GM04503 (cell line): ENCODE measurements at places on chromosomes 6 and 20.
A peak's percentile ranks its signal among the peaks of the same experiment; 100 is the strongest.

GRCh38 chr6:11320914-11321597 lies 88.6 kb upstream of the NEDD9 start:
- DNase-seq: no peak

- no peak for DNase-seq
Observed at GRCh38 chr6:61833176-61833755, 452.8 kb downstream of the KHDRBS2 start.

DNA sequence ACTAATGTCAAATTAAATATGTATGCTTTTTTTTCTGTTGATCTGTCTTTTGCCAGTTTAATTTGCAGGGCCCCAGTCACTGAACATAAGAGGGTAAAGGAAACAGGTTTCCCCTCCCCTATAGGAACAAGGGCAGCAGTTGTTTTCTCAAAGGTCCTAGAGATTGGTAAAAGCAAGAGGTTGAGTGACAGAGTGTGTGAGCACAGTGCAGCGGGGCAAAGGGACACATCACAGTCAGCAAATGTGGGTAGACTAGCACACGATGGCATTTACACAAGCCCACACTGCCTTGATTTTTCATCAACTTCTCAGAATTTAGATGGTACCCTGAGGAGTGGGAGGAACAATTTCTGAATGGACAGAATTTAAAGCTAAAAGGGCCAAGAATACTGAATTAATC lies 138.7 kb upstream of the MYLIP start:
- no peak for DNase-seq

DNA sequence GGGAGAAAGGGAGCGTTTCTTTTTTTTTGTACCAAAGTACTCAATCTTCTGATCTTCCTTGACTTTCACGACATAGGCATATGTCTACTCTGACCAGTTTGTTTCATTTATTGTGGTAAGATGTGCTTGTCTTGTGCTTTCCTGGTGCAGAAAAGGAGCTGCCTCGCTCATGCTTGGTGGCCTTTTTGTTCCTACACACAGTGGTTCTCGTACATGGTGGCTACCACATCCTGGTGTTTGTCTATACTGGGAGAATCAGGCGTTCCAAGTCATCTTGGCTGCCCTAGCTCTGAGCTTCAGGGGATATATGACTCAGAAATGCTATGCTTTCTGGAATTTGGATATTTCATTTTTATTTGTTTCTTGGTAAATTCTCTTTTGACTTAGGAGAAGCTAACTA lies 31.8 kb downstream of the MYB start:
- DNase-seq: no peak

DNA sequence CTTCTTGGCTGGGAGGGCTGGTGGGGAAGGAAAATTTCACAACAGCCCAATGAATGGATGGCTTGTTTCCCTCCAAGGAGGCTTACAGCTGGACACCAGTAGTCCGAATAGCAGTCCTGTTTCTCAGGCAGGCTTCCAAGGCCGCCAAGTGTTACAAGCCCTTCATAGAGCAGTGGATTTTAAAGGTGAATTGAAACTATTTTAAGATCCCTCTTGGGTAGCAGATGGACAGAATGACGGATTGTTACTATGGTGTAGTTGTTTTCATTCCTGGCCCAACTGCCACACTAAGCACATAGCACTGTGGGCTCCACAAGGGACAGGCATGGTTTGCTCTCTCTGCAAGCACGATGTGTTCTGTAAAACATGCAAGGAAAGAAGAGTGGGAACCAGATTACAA lies 203.3 kb upstream of the TAB2 start:
- DNase-seq: no peak

DNA sequence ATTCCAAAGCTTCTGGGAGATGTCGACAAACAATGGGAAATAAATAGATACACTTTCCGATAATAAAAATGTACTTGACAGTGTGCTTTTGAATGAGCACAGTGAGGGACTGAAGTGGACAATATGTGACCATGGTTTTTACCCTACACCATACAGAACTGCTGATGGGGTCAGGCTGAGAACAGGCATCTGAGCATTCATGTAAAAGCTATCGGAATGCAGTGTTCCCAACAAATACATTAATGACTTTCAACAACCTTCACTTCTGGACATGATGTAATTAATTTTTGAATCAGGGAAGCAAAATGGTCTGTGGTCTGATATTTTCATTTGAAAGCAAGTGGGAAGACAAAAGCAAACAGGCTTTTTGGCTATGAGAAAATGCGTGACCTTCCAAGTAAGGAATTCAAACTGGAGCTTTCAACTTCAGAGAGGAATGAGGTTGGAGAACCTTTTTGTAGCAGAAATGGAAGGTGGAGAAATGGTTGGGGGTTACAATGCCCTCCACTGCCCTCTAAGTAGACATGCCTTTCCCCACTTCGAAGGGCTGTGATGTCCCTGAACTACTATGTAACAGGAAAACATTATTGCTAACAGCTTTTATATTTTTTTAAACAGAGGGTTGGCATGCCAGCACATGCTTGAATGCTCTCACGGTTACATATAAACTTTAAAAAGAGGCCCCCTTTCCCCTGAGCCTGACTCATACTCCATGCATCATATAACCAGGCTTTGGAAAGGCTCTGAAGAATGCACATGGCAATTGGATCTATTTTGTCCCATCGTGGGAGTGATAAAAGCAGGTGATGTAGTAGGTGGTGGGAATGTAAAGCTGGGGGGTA lies 203.5 kb upstream of the CITED2 start:
- DNase-seq: peak; percentile 90

- DNase-seq: no peak
Observed at GRCh38 chr6:159102373-159103160, 57.8 kb upstream of the TAGAP start.

- no peak for DNase-seq
Observed at GRCh38 chr6:3085074-3085473, 16.8 kb downstream of the RIPK1 start.

DNA sequence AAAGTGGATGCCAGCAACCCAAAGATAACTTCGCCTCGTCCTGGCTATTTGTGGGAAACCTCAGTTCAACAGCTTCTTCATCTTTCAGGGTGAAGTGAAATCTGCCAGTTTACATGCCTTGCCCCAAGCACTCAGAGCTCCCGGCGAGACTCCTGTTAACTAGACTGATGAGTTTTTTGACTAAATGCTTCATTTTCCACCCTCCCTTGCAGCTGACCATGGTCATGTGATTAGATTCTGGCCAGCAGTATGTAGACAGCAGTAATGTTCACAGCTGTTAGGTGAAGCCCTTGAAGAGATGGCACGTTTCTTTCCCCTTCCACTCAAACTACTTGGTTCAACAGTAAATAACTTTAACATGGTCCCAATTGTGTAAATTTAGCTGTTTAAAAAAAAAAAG lies 718.8 kb upstream of the FLRT3 start:
- DNase-seq: no peak

- DNase-seq: no peak
Observed at GRCh38 chr20:48931527-48932374, 10.2 kb downstream of the ARFGEF2 start.

GRCh38 chr20:23161968-23162696 lies 76.0 kb upstream of the CD93 start:
- no peak for DNase-seq

DNA sequence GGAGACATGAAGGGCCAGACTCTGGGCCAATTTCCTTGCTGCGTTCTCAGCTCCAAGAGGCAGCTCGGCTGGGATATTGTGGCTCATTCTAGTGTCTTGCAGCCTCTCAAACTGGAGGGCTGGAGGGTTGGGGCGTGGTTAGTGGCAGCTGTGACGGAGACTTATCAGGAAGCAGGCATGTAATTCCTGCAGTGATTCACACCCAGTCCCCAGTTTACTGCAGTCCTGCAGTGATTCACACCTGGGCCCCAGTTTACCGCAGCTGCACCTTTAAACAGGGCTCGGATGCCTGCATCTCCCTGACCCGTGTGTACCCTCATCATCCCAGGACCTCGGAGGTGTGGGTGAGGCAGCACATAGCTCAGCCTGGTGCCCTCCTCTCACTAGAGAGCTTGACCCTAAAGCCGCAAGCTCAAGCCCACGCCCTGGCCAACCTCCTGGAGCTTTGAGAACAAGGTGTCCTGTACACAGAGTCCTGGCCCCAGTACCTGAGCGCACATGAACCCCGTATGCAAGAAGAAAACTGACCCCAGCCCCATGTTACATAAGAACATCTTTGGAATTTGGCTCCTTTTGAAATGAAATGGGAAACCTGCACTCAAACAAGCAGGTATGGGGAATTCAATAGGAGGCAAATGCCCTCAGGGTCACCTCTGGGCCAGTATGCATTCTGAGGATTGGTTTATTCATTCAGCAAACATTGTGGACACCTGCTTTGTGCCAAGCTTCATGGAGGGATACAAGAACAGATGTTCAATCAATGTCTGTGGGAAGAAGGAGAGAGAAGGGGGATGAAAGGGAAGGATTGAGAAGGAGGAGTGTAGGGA lies 55.3 kb upstream of the FAM83D start:
- no peak for DNase-seq

GRCh38 chr6:111416529-111416928 lies 66.5 kb downstream of the REV3L start:
- DNase-seq: no peak
